ENCODE measurements at places on chromosomes 16 and 17.

- DNase-seq, result no peak
Measured at GRCh38 chr16:85447693-85448313, 165.3 kb upstream of the GSE1 start.

- DNase-seq, result no peak
Measured at GRCh38 chr16:66365651-66366050, 840 bp upstream of the CDH5 start.

DNA sequence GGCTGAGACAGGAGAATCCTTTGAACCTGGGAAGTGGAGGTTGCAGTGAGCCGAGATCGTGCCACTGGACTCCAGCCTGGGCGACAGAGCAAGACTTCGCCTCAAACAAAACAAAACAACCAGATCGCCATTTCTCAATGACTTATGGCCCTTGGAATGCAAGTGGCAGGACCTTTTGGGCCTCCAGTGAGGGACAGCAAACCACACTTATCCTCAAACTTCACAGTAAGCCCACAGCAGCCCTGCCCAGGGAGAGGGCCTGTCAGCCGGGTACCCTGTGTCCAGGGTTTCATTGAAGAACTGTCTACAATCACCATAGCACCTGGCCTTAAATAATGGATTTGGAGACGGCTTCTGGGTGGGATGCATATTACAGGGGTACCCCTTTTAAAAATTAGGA is 11.7 kb downstream of the TRAF4 start:
- DNase-seq, result no peak

GRCh38 chr16:89695086-89695874 is 6.2 kb downstream of the SPATA2L start:
- no peak for DNase-seq

DNA sequence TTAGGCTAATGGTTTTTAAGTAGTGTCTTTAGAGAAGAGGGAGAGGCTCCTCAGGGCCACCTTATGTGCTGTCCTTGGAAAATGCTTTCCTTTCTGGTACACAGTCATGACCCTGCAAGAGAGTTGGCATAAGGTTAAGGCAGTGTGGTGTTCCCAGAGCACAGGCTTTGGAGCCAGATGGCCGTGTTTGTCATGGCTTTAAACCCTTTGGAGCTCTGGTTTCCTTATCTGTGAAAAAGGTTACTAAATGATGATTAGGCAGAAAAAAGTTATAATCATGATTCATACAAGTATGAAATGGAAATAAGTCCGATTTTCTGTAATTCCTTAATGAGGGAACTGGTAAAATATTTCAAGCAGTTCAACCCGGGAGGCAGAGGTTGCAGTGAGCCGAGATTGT is 13.2 kb downstream of the UTP4 start:
- no peak for DNase-seq

Measured in stimulated activated CD4-positive, alpha-beta T cell treated with anti-CD3 and anti-CD28 coated beads, Interleukin-1b, Interleukin-23, amount 100 ng/mL, for 48 hours (primary cell).